GM04504 (cell line): ENCODE measurements at places on chromosomes 11 and 22.
A peak's percentile ranks its signal among the peaks of the same experiment; 100 is the strongest.

- DNase-seq: no peak
These were observed 2.6 kb downstream of the TRABD start for GRCh38 chr22:50188356-50188755.

- no peak for DNase-seq
These were observed 207.9 kb downstream of the FAT3 start for GRCh38 chr11:92432515-92432914.

- DNase-seq: no peak
These were observed 590 bp upstream of the IFITM10 start for GRCh38 chr11:1750840-1751530.

GRCh38 chr22:47296405-47297260, 534.2 kb downstream of the TBC1D22A start:
- DNase-seq: no peak

GRCh38 chr11:16769386-16769785, 30.9 kb downstream of the C11orf58 start:
- no peak for DNase-seq

DNA sequence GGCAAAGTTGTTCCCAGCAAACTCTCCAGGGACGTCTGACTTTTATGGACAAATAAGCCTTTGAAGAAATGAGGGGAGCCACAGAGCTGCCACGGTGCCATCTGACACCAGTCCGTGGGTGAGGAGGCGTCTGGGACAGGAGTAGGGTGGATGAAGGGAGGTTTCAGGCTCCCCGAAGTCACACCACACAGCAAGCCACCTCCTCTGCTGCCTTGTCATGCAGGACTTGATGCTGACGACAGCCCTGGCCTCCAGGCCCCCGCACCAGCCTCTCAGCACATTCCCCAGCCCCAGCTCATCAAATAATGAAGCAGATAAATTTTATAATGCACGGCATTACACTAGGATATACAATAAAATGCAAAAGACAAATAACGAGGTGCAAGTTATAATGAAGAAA, 156.5 kb downstream of the CEP164 start:
- DNase-seq: no peak

DNA sequence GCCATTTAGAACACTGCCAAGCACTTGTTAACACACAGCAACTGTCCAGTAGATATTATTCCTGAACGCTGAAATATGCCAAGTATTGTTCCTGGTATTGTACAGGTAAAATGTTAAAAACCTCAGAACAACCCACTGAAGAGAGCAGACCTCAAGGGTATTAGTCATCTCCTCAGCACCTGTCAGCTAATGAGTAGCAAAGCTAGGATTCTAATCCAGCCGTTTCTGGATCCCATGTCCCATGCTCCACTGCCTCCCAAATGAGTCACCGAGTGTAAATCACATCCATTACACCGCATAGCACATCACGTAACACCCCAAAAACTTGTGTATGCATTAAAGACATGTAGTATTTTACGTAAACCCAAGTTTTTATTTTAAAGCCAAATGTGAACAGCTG, 705.4 kb upstream of the TENM4 start:
- DNase-seq: no peak

- DNase-seq: no peak
These were observed 3.6 kb downstream of the IL18 start for GRCh38 chr11:112160091-112160848.

GRCh38 chr22:38148245-38148644, 33.4 kb downstream of the PLA2G6 start:
- peak; percentile 35 for DNase-seq

DNA sequence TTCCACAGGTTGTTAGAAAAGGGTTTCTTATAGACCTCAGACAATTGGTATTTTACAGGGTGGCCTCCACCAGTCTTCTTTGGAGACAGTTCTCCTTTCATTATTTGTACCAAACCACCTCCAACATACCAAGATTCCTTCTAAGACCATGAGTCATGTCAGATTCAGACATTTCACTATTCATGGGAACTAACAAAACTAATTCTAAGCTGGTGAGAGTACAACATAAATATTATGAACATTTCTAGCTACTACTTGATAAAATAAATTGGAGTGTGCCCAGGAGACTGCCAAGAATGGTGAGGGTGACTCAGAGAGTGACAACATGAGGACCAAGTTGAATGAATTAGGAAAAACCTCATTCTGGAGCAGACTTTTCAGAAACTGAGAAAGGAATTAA, 494.6 kb upstream of the LRRC4C start:
- DNase-seq: peak; percentile 62

DNA sequence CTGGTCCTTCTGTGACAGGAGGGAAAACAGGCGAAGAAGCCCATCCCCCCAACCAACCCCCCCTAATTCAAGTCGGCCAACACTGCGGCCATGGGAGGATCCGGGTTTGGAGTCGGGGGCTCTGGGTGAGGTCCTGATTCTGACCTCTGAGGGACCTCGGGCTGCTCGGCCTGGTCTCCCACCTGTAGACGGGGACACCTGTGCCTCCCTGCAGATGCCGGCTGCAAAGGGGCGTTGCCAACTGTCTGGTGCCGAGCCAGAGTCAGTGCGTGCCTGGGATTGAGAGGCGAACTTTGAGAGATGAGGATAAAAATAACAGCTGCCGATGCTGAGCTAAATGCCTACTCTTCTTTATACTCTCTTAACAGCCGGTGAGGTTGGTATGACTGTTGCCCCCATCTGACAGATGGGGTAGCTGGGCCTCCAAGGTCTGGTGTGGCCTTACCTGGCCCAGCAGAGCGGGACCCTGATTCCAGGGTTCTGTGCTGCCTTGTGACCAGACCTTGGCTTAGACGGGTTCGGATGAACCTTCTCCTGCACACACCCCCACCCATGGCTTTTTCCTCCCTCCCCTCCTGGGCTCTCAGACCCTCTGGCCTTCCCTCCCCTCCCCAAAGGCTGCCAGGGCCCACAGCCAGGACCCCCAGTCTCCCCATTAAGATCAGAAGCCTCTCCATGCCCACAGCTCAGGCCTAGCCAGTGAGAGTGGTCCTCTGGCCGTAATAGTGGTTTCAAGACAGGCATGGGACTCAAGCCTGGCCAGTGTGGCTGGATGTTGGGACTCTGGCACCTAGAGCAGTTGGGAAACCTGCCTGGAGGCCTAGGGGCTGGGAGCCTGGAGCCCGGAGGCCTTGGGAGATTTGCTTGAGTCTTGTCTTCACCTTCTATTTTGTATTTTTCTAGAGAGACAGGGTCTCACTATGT, 41.7 kb downstream of the KCNJ4 start:
- no peak for DNase-seq

GRCh38 chr11:100942016-100942415, 187.6 kb downstream of the PGR start:
- DNase-seq: no peak

GRCh38 chr11:108593214-108593922, at the start of gene EXPH5:
Gene EXPH5, minus strand, starts transcription at chr11:108593768. Its CDS starts 232 bp downstream, at chr11:108593536.
- DNase-seq: peak; percentile 14

DNA sequence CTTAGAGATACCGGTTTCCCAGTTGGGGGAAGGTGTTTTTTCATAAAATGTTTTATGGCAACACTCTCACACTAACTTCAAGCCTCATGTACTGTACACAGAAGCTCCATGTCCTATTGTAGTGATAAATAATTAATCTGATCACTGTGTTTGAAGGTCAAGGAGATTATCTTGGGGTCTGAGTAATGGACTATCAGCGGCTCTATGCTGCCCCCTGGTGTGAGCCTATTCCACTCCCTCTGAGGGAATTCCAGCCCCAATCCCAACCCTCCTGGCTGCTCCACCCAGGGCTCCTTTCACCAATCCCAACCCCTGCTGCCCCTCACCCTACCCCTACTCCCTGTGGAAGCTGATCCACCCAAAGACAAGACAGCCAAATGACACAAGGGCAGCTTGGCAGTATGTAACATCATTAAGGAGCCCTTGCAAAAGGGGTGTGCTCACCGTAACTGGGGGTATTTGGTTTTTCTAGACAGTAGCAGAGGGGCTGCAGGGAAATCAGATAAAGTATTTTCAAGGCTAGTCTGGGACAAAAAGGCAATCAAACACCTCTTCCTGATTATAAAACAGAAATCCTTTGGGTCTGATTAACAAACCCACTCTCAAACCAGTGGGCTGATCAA, 22.3 kb downstream of the HPS4 start:
- no peak for DNase-seq

- DNase-seq: no peak
These were observed 1233.5 kb downstream of the BRD1 start for GRCh38 chr22:48594016-48594756.

DNA sequence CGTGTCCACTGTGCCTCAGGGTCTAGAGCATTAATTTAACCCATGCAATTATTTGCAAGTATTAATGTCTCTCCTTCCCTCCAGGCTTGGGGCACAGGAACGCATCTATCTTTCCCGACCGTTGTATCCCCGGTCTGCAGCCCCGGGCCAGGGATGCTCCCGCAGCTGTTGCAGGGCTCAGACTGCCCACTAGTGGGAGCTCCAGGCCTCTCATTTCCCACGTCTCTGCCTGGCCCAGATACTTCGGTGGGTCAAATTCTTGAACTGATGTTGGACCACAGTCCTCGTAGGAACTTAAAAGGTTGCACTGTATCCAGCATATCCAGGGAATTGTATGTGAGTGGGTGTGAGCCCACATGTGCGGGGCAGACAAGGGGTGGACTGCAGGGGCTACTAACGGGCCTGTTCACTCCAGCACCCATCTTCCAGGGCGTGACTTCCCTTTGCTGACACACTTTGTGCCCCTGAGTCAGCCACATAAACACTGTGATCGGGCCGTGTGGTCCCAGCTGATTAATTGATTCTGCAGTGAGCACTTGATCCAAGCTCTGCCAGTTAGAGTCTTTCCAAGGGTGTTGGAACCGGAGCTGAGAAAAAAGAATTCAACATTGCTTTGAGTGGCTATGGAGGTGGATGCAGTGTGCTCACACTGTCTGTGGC, 451.3 kb downstream of the TBC1D22A start:
- DNase-seq: no peak

DNA sequence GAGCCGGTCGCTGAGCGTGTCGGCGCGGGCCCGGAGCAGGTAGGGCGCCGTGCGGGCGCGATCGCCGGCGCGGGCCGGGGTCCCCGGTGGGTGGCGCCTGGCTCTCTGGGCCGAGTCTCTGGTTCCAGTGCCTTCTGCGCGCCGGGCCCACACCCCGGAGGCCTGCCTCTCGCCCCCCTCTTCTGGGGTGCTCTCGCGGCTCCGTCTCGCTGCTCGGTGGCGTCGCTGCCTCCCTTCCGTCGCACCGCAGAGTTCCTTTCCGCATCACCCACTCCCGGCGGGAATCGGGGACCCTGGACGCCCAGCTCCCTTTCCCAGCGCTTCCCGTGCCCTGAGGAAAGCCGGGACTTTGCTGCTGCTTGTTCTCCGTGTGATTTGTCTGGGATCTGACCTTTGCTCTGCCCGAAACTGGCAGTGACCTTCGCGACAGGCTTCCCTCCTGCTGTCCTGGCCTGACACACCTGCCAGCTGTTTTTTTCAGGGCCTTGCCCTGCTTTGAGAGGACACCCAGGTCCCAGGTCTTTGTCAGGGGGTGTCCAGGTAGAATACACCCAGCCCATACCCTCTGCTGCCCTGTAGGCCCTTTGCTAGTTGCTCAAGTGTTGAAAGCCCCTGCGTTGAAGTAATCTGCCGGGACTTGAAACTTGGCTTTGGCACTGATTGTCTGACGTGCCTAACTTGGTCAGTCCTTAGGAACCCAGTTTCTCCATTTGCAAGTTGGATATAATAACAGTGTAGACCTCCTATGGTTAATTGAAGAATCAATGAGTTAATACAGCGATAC, 711 bp downstream of the FDX1 start:
- DNase-seq: no peak

- peak; percentile 91 for DNase-seq
These were observed 2.9 kb upstream of the MTFP1 start for GRCh38 chr22:30422481-30423300.

DNA sequence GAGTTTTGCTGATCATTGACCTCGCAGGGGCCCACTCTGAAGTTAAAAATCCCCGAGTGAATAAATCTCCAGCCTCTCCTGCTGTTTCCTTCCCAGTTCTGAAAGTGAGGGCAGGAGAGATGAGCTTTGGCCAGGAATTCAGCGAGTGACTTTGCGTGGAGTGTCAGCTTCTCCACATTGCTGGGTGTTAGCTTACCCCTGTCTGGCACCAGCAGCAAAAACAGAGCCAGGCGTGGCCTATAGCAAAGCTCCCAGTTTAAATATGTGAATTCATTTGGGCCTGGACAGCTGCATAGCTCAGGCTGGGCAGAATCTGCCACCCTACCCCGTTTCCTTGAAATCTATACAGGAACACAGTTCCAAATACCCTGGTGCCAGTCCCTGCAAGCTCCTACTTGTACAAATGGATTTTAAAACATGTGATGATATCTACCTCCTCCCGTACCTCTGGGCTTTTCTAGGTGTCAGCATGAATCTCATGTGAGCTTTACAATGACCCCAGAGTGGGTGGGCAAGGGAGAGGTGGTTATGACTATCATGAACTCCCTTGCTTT, 25.6 kb downstream of the TIMP3 start:
- DNase-seq: no peak

DNA sequence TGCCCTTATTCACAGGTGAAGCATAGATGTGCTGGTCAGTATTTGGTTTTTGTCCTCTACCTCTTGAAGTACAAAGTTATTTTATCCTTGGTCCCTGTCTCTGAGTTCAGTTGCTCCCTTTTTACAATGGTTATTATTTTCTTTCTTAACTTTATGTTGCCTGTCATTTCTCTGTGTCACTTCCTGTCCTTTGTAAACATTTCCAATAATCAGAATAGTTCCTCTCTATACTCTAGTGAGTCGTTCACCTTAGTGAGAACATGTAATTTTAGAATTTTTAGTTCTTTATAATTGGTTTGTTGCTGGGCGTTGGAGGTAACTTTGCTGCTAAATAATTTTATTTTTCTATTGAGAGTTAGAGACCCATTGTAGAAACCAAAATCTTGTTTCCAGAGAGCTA, 16.0 kb downstream of the CSTPP1 start:
- no peak for DNase-seq

DNA sequence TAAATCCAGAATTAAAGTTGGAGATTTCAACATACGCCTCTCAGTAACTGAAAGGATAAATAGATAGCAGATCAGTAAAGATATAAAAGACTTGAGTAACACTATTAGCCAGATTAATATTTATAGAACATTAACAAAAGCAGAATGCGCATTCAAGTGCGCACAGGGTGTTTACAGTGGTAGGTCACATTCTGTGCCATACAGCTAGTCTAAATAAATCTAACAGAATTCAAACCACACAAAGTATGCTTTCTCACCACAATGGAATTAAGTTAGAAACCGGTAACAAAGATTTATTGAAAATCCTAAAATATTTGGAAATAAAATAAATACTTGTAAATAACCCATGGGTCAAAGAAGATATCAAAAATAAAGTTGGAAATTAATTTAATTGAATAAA, 341.0 kb downstream of the DYNC2H1 start:
- DNase-seq: no peak
